ENCODE measurements at places on chromosomes 1 and 21. TPM values are rescaled to one million over a fixed set of nuclear protein-coding genes. Genes with fewer than 3 reads are reported as not detected.
A peak's percentile ranks its signal among the peaks of the same experiment; 100 is the strongest.

The PGBD2 gene
- 3.0 TPM for polyA plus RNA-seq

- DNase-seq: no peak
Measured at GRCh38 chr1:242710286-242710685, 185.8 kb upstream of the PLD5 start.

- DNase-seq: no peak
Measured at GRCh38 chr1:204571128-204571527, 54.9 kb downstream of the MDM4 start.

DNA sequence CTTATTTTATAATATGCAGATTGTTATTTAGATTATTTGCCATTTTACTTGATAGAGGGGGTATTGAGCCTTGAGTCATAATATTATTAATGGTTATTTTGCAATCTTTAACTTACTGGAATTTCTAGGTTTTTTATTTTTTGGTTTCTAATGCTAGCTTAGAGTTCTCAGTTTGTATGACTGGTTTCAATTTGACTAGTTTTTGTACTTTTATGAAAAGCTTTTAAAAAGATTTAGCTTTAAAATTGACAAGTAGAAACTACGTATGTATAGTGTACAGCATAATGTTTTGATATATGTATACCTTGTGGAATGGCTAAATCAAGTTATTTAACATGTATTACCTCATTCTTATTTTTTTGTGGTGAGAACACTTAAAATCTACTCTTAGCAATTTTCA lies 41.5 kb downstream of the CEP350 start:
- DNase-seq: no peak

The GJB3 gene
- polyA plus RNA-seq: not detected

The CD164L2 gene
- polyA plus RNA-seq: not detected

- no peak for DNase-seq
Measured at GRCh38 chr1:115251340-115251748, 86.7 kb downstream of the NGF start.

The PLEKHG5 gene
- polyA plus RNA-seq: 6.6 TPM

The FLG2 gene
- polyA plus RNA-seq: not detected

The L1TD1 gene
- 0.16 TPM for polyA plus RNA-seq

- DNase-seq: peak; percentile 27
Measured at GRCh38 chr1:151060007-151060656, at the start of gene MLLT11. Gene MLLT11 (plus strand): TSS chr1:151060397. CDS start chr1:151067225, 6,828 bp downstream.
